ENCODE measurements at places on chromosomes 16 and 17.

DNA sequence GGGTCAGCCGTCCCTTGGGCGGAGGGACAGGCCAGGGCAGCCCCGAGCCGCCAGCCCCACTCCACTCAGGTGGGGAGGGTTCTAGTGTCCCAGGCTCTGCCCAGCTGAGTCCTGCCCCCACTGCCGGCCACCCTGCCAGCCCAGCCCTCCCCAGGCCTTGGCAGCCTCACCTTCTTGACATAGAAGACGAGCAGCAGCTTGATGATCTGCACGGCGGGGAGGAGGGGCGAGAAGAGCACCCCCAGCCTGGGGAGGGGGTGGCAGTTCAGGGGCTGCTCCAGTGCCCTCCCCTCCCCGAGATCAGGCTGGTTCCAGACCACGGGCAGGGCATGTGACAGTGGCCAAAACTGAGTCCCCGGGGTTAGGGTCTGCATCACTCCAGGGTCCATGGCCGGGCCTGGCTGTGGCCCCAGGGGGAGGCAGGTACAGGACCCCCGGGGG, 9.7 kb downstream of the TMC6 start:
- no peak for DNase-seq

GRCh38 chr17:601244-601925, 113.3 kb downstream of the VPS53 start:
- DNase-seq, result no peak

- no peak for DNase-seq
These were observed 42.1 kb upstream of the MLYCD start for GRCh38 chr16:83856792-83857191.

DNA sequence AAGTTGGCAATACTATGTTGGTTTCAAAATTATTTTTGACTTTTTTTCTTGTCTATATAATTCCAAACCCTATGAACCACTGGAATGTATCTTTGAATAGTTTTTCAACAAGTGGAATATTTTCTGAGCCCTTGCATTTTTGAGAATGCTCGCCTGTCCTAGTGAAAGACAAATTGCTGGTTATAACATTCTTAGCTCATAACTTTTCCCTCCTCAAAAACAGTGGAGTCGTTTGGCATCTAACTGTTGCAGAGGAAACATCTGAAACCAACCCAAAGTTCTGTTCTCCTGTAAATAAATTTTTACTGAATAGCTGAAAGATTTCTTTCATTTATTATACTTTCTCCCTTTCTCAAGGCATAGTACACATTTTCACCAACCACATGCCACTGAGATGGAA, 11.3 kb upstream of the COX10 start:
- DNase-seq, result no peak

DNA sequence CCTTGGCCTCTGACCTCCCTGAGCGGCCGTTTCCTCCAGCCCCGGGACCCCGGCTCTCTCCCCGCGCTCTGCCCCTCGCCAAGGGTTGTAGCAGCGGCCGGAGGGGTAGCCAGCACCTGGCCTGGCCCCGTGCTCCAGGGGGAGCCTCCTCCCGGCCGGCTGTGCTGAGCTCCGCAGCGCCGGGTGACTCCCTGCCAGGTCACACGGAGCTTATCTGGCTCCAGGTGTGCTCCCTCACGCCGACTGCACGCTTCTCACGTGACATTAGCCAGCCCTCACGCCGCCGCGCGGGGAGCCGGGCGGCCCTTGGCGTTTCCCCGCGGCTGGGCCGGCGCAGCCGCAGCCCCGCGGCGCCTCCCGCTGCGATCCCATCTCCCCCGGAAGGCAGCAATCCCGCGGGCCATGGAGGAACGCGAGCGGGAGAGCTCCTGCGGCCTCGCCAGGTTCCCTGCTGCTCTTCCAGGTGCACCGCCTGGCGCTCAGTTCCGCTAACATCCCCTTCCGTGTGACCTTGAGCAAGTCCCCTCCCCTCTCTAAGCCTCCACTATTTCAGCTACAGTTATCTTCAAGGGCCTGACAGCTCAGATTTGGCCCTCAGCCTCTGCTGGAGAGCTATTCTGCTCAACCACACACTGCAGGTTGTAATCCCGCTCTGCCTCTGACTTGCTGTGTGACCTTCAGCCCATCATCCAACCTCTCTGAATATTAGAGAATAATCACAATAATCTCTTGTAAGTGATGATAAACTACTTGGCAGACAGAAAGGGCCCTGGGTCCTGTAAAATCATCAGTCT, 3.4 kb downstream of the MYO18A start:
- DNase-seq, result peak; percentile 78

DNA sequence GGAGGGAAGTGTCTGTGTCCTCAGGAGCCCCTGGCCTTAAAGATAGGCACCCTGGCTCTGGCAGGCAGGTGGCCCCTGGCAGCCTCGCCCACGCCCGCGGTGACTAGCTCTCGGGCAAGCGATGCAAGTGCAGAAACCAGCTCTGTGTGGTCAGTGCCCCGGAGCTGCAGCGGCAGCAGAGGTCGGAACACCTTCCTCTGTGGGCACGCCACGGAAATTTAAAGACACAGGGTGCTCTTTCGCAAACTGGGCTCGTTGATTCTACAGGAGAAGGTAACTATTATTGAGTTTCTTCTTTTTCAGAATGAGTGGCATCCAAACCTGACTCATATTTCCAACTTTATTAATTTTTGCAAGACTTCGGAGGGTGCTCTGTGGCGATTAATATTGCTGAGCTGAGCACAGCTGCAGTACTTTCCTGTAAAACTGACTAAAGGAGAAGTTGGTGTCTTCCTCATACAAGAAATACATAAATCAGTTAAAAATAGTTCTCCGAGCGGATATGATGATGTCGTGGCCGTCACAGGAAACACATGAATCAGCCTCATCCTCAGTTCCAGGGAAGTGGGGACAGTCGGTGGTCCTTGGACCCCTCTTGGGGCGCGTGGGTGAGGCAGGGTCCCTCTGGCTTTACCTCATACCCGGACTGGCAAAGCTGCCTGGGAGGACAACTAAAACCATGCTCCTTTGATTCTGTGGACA, 120.2 kb downstream of the METRNL start:
- DNase-seq, result peak; percentile 64

GRCh38 chr16:84548508-84548907, 44.0 kb upstream of the MEAK7 start:
- no peak for DNase-seq

DNA sequence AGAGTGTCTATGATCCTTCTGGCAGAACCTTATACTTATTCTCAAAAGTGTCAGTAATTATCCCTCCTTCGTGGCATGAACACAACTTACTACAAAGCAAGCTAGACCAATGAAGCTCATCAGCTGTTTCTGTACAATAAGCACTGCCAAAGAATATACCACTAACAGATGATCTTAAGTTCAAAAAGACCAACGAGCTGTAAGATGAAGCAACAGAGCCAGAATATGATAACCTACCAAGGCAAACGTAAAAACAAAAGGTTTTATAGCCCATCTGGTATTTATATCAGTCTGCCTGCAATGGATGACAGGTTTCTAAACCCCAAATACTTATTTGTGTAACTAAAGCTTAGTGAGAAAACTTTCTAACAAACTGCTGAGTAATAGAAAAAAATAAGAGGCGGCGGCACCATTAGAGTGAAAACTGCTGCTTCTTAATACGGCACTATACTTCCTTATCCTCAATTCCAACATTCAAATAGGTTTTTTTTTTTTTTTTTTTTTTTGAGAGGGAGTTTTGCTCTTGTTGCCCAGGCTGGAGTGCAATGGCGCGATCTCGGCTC, 22.1 kb downstream of the NME2 start:
- DNase-seq, result no peak

DNA sequence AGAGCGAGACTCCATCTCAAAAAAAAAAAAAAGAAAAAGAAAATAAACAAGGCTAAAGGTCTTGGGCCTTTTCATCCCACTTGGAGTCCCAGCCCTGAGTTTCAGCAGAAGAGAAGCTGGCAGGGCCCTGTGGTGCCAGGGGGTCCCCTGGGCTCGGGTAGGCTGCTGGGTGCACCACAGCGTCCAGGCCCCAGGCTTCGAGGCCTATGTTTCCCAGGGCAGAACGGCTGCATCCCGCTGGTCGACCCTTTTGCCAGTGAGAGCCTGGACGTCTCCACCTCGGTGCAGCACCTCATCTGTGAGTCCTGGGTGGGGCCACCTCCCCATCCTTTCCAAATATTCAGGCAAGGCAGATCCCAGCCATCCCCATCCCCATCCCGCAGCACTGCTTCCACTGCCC, 2.2 kb downstream of the TMEM235 start:
- DNase-seq, result no peak
